ENCODE measurements at places on chromosomes 3 and 15. TPM values are rescaled to one million over a fixed set of nuclear protein-coding genes. Genes with fewer than 3 reads are reported as not detected.

DNA sequence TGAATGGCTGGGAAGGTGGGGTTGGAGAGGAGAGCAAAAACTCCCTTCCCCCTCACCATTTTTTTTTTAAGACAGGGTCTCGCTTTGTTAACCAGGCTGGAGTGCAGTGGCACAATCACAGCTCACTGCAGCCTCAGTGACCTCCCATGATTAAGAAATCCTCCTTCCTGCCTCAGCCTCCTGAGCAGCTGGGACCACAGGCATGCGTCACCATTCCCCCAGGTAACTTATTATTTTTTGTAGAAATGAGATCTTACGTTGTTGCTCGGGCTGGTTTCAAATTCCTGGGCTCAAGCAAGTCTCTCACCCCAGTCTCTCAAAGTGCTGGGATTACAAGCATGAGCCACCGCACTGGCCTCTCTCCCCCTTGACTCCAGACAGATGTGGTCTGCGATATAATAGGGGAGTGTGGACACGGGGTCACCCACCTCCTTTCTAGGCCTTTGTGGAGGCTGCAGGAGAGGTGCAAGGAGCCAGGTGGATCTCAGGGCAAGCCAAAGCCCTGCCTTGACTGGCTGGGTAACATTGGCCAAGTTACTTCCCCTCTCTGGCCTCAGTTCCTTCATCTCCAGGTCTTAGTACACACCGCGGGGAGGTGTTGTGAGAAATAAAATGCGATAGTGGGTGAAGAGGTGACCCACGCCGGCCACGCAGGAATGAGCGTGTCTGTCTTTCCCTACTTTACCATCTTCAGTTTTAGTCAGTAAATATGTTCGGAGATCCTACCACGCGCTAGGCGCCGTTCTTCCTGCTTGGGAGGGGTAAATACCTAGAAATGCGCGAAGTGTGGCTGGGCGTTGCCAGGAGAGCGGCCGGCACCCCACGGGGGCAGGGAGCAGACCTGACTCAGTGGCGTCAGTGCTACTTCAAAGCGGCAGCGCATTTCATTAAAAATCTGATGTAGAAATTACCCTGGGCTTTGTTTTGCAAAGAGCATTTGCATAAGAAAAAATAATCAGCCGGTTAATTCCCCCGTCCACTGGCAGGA lies 20.2 kb upstream of the CORO2B start:
- no peak for DNase-seq

DNA sequence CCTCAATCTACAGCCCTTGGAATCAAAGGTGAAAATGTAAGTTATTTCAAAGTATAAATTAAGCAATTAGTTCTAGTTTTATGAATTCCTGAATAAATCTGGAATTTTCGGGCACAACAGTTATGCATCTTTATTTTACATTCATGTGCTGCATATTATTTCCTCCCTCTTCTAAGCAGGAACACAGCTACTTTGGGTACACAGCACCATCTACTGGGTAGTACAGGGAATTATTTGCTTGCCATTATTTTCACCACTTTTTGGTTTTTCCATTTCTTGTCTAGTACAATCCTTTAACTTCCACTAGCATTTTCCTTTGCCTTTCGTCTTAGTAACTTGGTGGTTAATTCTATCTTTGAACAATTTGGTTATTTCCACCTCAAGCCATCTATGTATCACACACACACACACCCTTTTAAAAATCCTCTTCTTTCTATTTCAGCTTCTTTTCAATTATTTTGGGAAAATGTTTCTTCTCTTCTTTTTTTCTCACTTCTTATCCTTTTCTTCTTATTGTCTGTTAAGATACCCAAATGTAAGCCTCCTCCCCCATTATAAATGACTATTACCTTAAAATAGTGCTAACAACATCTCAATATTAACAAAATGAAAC lies 451.0 kb downstream of the MFSD1 start:
- DNase-seq, result no peak

DNA sequence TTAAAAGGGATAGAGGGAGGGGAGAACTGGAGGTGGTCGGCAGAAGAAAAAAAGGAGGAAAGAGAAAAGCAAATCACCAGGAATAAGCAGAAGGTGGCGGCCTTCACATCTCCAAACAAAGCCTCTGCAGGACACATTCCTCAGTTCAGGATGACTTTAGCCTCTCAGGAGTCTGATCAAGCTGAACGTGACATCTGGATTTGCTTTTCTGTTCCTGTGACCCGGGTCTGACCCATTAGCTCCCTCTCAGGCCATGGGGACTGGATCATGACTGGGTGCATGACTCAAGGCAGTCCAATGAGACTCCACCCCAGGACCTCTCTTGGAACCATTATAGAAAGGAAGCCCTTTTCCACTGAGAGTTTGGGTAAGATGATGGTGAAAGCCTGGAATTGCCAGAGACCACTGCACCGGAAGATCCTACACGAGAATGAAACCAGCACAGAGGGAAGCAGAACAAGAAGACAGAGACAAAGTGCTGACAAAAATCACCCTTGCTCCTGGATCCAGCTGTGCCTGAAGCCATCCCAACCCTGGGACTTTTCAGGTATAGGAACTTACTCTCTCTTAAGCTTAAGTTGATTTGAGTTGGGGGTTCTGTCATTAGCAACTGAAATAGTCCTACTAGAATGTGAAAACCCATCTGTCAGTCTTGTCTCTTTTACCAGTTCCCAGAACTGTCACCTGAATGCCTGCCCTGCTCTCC lies 45.4 kb upstream of the RAD18 start:
- DNase-seq, result no peak

DNA sequence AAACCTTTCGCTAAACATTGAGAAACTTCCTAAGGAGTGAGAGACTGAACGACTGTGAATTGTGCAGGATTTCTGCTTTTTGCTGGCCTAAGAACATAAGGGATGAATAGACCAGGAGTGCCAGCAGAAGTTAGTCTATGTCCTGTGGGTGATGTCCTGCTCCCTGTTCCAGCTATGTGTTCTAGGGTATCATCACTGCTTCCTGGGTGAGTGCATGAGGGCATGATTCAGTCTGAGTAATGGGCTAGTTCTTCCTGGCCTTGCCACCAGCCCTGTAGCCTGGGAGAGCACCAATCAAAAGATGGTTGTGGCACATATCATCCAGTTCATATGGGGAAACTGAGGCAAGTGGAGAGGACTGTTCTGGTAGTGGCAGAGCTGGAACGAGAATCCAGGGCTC lies 153.9 kb upstream of the TPM1 start:
- DNase-seq, result no peak

Gene DAPK2
- 94.9 TPM for total RNA-seq

DNA sequence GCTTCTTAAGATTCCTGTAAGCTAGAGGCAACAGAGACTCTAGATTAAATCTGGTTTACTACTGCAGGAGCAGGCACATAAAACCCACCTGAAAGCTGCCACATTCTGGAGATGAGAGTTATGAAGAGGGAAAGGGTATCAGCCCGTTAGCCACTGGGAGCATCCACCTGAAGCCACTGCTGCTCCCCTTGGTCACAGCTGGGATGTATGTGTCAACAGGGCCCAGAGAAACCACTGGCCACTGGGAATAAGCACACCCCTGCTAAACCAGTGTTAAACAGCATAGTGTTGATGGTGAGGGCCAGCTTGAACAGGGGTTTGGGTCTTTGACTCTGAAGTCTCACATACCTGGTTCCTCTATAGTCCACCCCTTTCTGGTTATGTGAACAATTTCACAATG lies 10.9 kb downstream of the SLCO2A1 start:
- DNase-seq, result no peak

Gene MYO1E
- total RNA-seq, result 49.5 TPM

DNA sequence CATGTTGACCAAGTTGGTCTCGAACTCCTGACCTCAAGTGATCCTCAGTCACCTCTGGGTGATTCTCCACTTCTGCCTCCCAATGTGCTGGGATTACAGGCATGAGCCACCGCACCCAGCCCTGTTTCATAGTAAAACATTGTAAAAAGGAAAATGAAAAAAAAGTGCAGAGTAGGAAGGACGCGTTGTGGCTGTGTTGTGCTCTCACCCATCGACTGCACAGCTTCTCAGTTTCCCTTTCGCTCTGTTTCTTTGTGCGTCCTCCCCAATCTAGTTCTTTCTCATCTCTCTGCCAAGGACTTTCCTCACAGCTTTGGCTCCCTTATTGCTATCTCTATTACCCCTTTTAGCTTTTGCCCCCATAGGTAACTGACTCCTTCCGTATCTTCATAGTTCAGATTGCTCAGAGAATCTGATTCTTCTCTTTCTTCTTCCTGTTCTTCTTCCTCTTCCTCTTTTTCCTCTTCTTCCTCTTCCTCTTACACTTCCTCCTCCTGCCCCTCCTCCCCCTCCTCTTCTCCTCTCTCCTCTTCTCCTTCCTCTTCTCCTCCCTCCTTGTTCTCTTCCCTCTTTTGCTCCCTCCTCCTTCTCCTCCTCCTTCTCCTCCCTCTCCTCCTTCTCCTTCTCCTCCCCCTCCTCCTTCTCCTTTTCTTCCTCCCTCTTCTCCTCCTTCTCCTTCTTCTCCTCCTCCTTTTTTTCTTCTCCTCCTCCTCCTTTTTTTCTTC lies 81.1 kb upstream of the VGLL4 start:
- no peak for DNase-seq

Gene MNS1
- 1.2 TPM for total RNA-seq

GRCh38 chr3:85090495-85090894 lies 131.7 kb downstream of the CADM2 start:
- no peak for DNase-seq
